ENCODE measurements at places on chromosomes 11 and 22.

GRCh38 chr22:22835771-22836291 lies 51.8 kb upstream of the IGLL5 start:
- no peak for DNase-seq

GRCh38 chr11:3645552-3645951 lies 624 bp downstream of the ART1 start:
- no peak for DNase-seq

GRCh38 chr11:35484435-35484834 lies 41.0 kb downstream of the PAMR1 start:
- no peak for DNase-seq

GRCh38 chr11:43072096-43072495 lies 239.7 kb upstream of the API5 start:
- no peak for DNase-seq

GRCh38 chr11:116976941-116977570 lies 121.2 kb downstream of the SIK3 start:
- no peak for DNase-seq

DNA sequence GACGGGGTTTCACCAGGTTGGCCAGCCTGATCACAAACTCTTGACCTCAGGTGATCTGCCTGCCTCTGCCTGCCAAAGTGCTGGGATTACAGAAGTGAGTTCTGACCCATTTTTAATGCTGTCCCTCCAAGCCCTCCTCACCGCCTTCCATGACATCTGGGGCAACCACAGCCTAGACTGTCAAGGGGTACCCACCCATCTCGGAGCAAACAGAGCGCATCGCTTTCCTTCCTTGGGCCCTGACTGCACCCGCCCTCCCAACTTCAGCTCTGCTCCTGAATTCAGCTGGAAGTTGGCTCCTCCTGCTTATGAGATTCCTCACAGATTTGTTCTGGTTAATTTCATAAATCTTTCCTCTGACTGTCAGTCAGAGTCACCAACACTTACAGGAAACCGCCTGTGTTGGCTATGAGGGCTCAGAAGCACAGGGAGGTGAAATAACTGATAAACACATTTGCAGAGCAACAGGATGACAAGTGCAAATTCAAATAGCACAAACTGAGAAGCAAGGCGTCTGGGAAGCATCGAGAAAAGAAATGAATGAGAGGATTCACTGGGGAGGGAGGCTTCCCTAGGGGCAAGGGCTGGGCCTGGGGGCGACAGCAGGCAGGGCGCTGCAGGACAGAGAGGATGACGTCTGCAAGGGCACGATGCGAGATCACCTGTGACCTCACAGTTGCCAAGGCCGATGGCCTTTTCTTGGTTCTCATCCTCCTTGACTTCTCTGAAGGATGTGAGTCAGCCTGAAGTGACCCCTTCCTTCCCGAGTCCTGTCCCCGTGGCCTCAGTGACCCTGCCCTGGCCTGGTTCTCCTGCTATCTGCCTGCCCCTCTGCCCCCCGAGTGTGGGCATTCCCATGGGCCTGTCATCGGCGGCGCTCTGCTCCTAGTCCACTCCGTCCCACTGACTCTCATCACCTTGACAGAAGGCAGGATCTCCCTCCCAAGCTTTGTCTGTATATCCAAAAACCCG lies 6.1 kb downstream of the IFT27 start:
- DNase-seq, result no peak
